ENCODE measurements at places on chromosomes 13 and 19.
A peak's percentile ranks its signal among the peaks of the same experiment; 100 is the strongest.

- peak; percentile 50 for DNase-seq
Observed at GRCh38 chr13:32829676-32830335, 186.4 kb upstream of the KL start.

- DNase-seq = no peak
Observed at GRCh38 chr13:113118261-113119021, 4.2 kb upstream of the F10 start.

- peak; percentile 65 for DNase-seq
Observed at GRCh38 chr13:106990594-106990993, 422.7 kb upstream of the ARGLU1 start.

GRCh38 chr13:28425793-28426192 lies 69.1 kb downstream of the FLT1 start:
- DNase-seq = peak; percentile 74

- peak; percentile 55 for DNase-seq
Observed at GRCh38 chr19:17784201-17785008, 10.5 kb upstream of the B3GNT3 start.

- DNase-seq = no peak
Observed at GRCh38 chr13:39273953-39274738, 235.9 kb downstream of the NHLRC3 start.

- DNase-seq = peak; percentile 18
Observed at GRCh38 chr13:40920826-40921225, 98.3 kb downstream of the ELF1 start.

- peak; percentile 23 for DNase-seq
Observed at GRCh38 chr13:32905063-32905863, 111.0 kb upstream of the KL start.

GRCh38 chr19:710767-711166 lies 2.0 kb downstream of the PALM start:
- no peak for DNase-seq

GRCh38 chr13:74026753-74027152 lies 107.5 kb downstream of the KLF12 start:
- no peak for DNase-seq

DNA sequence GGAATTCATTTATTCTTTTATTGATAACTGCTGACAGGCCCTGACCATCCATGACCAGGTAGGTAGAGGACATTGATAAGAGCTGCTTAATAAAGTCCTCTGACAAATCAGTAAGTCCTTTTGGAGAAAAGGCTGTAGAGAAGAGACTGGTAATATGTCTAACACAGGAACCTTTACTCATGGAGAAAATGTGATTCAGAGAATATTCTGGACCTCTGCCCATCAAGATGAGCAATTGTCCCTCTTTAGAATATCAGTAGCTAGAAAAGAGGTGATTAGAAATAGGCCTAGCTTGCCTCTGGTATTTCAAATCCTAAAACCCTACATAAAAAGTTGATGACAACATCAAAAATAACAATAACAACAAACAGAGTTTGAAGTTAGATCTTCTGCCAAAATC lies 642.3 kb downstream of the TBC1D4 start:
- DNase-seq = peak; percentile 50

GRCh38 chr13:50911937-50912795 lies 2.6 kb downstream of the RNASEH2B start:
- peak; percentile 91 for DNase-seq

DNA sequence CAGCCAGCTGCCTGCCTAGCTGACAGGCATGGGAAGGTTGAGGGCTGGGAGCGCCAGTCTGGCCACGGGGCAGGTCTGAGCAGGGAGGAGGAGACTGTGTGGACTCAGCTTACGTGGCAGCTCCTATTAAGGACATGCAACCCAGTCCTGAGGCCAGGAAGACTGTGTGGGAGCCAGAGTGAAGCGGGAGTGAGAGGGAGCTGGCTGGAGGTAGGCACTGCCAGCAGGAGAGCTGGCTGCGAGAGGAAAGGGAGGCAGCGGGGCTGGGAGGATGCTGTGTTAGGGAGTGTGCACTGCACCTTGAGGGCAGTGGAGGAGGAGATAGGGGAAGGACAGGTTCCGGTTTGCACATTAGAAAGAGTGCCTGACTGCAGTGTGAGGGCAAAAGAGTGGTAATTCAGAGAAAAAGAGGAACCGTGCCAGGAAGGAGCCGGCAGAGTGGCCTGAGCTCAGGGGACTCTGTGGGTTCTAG lies 99.2 kb downstream of the SLC7A1 start:
- DNase-seq = no peak

DNA sequence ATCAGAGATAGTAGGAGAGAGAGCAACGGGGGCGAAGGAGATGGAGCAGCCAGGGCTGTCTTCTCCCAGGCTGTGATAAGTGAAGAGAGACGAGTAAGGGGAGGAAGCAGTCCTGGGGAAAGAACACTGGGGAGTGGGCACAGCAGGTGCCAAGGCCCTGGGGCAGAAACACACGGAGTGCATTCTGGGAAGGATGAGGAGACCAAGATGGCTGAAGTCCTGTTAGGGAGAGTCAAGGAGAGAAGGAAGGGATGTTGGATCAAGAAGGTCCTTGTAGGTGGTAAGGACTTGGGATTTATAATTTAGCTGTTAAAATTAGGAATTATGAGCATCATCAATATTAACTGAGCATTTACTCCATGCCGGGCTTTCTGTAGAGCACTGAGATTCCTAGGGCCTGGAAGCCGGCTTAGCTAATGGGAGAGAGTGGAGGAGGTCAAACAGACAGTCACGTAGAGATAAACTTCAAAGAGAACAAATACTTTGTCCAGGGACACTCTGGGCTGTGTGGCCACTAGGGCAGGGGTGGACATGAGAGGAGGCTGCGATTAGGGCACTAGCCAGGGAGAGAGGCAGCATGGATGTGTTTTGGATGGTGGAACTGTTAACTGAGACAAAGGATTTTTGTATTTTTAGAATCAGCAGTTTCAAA lies 134.2 kb upstream of the PEG3 start:
- no peak for DNase-seq

DNA sequence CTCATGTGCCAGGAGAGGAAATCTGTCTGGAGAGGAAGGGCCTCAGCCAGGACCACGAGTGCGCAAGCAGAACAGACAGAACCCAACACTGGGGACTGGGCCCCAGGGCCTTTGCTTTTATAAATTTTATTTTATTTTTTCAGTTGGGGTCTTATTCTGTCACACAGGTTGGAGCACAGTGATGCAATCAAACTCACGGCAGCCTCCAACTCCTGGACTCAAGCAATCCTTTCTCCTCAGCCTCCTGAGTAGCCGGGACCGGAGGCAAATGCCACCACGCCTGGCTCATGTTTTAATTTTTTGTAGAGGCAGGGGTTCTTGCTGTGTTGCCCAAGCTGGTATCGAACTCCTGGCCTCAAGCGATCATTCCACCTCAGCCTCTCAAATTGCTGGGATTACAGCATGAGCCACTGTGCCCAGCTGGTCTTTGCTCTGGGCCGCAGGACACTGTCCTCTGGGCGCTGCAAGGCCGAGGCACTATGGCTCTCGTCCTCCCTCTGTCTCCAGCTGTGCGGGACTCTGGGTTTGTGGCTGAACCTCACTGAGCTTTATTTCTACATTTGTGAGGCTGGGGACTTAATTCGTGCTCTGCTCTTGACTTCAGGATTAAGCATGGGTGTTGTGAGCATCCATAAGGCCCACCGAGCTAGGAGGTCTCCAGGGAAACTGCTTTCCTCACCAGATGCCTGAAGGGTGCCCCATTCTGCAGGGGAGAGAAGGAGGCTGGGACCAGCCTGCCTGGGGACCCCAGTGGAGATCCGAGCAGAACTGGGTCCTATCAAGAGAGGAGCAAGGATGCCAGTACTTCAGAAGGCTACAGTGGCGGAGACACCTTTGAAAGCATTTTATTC lies 144.2 kb upstream of the VSTM2B start:
- DNase-seq = no peak

DNA sequence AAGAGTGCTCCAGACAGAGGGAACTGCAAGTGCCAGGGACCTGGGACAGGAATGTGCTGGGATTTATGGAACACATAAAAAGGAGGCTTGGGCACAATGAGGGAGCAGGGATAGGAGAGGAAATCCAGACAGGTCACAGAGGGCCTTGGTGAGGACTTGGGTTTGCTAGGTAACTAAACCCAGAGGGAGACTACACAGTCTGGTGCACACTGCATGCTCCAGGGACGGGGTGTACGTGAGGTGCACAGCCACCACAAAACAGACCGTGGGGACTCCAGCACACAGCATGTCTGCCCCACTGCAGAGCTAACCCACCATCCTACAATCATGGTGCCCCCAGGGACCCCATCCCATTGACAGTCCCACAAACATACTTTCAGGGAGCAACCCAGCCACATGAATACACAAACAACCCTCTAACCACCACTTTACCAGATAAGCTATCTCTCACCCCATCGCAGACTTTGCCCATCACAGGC lies 5.5 kb upstream of the ZFP36 start:
- DNase-seq = no peak

- peak; percentile 13 for DNase-seq
Observed at GRCh38 chr19:16888629-16889365, at the start of gene F2RL3. Gene F2RL3 (plus strand): TSS chr19:16888999. CDS start chr19:16889190, 191 bp downstream.

DNA sequence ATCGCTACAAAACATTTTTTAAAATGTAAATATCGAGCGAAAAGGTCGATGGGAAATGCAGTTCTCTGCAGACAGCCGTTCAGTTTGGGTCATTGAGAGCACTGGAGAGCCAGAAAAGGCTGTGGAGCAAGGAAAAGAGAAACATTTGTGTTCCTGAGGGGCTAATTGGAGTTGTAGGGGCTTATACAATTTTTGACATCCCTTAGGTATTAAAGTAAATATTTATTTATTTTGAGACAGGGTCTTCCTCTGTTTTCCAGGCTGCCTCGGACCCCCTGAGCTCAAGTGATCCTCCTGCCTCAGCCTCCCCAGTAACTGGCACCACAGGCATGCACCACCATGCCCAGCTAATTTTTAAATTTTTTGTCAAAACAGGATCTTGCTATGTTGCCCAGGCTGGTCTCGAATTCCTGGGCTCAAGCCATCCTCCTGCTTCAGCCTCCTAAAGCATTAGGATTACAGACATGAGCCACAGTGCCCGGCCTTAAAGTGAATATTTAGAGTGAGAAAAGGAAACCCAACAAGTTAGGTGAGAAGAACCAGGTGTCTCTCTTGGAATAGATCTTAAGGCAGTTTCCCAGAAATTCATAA lies 825 bp upstream of the YIF1B start:
- no peak for DNase-seq

DNA sequence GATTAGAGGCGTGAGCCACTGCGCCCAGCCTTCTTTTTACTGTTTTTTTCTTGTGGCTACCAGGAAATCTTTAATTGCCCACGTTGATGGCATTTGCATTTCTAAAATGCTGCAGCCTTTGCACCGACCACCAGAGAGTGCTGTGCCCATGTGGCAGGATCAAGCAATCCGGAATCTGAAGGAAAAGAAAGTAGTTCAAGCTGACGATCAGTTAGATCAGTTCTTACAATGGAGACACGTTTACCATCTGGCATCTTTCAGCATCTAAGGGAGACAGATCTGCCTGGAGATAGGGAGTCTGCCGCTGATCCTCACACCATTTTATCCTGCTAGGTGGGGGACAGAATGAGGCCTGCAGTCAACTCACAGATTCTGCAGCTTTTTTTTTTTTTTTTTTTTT lies 19.9 kb downstream of the TINCR start:
- peak; percentile 30 for DNase-seq

DNA sequence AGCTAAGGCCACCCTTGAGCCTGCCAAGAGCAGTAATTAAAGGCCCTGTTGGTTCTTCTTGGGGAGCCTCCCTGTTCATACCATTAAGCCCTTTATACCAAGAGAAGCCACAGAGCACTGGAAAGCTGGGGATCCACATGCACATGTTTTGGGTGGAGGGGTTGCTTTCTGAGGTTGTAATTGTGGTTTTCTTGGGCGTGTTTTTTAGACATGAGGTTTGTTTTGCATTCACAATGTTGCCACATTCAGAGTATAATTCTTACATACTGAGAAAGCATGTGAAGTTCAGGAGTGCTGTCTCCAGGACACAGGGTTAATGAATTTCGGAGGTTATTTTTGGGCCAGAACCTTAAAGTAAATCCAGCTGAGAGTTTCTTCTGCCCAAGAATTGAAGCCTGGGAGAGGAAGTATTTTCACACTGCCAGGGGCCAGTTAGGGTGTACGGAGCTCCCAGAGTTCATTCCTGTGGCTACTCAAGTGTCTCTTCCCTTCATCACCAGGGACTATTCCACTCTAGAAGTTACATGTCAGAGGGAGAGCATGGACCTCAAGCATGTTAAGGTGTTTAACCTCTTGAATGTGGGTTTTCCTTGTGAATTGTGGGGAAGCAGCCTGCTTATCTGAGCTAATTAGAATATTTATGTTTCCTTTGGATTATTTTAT lies 37.0 kb downstream of the ZNF136 start:
- DNase-seq = no peak

GRCh38 chr13:93226623-93227279 lies at the start of gene GPC6:
Gene GPC6 (plus strand): TSS chr13:93226807.
- DNase-seq = peak; percentile 95

- DNase-seq = peak; percentile 98
Observed at GRCh38 chr19:18364826-18365528, 21.0 kb upstream of the GDF15 start.

- peak; percentile 64 for DNase-seq
Observed at GRCh38 chr13:27792393-27793218, at the start of gene GSX1. Gene GSX1 (plus strand): TSS chr13:27792483. CDS start chr13:27792691, 208 bp downstream.
